ENCODE measurements at places on chromosomes 1 and 21.

DNA sequence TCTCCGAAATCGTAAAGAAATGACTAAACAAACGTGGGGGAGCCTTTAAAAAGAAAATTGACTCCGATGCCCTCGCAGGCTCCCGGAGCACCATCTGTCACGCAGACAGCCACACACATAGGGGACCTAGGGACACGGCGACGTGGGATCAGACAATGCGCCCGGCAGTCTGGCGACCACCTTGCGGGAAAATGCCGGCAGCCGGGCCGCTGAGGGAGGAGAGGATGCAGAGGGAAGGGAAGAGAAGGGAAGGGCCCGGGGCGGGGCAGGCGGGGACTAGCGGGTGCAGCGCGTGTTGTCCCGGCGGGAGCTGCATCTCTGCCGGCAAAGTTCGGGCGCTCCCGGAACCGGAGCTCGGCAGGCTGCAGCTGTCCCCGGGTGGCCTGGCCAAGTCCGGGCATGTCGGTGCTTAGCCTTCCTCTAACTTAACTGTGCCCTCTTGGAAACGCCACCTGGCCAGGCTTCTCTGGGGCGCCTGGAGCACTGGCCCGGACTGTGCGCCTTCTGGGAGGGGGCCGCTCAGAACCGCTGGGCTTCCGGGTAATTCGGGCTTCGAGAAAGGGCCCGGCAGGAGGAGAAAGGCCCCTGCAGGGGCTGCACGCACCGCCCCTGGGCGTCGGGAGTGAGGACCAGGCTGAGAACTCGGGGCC, 1.8 kb downstream of the NHLH2 start:
- DNase-seq, result no peak

GRCh38 chr1:16615253-16616252, 2.2 kb upstream of the NBPF1 start:
- DNase-seq, result no peak

DNA sequence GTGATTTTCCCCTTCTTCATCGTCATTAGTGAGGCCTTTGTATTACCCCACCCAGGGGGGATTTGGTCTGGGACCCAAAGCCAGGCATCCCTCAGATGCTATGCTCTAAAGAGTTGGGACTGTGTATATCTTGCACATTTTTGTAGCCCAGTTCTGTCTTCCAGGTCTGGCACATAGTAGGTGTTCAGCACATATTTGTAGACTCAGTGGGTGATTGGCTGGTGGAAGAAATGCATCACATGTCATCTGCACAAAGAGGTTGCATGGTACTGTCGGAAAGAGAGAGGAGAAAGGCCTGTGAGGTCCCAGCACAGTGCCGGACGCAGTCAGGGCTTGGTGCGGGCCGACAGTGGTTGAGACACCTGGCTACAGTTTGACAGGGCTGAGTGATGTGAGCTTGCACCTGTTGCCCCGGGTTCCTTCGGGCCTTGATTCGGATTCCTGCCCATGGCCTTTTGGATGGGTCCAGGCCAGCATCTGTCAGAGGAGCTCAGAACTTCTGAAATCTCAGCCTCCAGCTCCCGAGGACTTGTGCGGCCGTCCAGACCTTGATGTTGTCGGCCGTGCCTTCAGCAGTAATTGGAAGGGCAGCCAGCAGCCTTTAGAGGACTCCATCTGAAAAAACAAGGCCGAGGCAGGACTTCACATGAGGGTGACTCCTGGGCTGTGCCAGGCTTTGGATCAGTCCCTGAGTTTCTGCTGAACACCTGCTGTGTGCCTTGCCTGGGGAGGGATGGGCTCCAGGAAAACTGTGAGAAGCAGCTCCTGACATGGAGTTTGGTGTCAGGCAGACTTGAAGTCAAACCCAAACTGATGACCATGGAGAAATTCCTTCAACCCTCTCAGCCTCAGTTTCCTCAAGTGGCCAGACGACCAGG, 40.9 kb upstream of the PADI1 start:
- no peak for DNase-seq

GRCh38 chr1:94651076-94651475, 109.5 kb upstream of the F3 start:
- no peak for DNase-seq

DNA sequence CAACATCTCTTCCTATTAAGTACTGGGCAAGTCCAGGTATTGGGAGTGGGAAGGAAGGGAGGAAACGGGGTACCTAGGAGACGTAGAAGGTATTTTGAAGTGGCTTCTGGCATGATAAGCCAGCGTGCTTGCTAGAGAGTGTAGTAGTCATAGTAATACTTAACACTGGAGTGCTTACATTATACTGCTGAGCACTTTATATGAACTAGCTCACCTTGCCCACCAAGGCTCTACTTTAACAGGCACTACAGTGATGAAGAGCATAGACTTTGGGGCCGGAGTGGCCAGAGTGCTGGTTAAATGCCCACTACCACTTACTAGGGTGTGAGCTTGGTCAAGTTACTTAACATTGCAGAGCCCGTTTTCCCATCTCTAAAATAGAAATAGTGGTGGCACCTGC, 61.7 kb downstream of the ACP6 start:
- DNase-seq, result no peak
